ENCODE measurements at places on chromosomes 5 and 9. TPM values are rescaled to one million over a fixed set of nuclear protein-coding genes. Genes with fewer than 3 reads are reported as not detected.

ASS1 gene
- total RNA-seq, result 50.9 TPM

TMEM174 gene
- not detected for total RNA-seq

ACSL6 gene
- total RNA-seq, result 136 TPM

- DNase-seq, result no peak
Observed at GRCh38 chr9:105291422-105291859, 47.0 kb downstream of the SLC44A1 start.

DNA sequence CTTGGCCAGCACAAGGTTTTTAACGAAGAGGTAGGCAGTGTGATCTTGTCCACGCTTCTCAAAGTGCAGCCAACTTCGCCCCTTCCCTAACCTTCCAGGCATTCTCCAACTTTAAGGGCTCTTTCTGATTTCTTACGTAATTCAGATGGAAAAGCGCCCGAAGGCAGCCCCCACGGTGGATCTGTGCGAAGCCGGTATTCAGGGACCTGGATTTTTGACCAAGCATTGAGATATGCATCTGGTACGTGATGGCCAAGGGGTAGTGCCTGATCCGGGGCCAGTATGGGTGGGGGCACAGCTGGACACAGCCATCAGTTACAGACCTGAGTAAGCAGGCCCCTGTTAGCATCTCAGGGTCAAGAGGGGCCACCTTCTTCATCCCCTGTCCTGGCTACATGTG is 80.0 kb downstream of the AMBP start:
- DNase-seq, result no peak

DNA sequence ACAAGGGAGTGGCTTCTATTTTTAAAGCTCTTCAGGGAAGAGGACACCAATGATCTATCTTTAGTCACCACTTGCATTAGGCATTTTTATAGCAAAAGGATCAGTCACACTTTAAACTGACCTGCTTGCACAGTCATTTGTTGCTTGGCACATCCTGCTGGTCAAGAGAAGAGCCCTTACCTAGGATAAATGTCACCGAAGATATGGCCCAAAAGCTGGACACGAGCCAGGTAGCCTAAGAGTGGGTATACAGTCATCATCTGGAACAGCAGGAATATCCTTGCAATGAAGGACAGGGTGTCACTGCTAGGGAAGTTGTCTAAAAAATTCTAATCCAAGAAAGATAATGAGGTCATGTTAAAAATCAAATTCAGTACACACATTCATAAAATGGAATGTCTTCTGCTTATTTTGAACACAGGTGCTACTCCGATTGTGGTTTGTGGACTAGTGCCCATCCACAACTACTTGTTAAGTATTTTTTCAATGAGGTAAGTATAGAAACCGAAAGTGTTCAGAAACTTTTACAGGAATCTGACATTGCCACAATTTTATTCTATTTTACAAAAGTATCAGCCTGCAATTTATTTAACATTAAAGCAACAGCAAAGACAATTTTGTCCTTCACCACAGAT is 78.4 kb downstream of the SLC38A9 start:
- no peak for DNase-seq

DNA sequence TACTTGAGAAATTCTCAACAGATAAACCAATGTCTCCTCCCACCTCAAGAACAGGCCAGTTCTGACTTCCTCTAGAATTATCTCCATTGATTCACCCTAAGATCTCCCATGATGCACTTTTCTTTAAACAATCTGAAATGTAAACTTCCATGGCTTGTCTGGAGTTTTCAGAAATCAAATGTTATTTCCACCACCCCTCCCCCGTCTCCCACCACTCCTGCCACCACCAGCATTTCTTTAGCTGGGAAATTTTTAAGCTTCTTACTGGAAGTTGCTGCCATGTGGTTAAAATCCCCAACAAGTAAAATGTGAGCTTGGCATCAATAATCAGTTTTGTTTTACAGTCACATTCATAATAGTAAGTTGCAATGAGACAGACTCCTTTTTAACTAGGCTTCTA is 32.8 kb upstream of the BASP1 start:
- DNase-seq, result no peak

DNA sequence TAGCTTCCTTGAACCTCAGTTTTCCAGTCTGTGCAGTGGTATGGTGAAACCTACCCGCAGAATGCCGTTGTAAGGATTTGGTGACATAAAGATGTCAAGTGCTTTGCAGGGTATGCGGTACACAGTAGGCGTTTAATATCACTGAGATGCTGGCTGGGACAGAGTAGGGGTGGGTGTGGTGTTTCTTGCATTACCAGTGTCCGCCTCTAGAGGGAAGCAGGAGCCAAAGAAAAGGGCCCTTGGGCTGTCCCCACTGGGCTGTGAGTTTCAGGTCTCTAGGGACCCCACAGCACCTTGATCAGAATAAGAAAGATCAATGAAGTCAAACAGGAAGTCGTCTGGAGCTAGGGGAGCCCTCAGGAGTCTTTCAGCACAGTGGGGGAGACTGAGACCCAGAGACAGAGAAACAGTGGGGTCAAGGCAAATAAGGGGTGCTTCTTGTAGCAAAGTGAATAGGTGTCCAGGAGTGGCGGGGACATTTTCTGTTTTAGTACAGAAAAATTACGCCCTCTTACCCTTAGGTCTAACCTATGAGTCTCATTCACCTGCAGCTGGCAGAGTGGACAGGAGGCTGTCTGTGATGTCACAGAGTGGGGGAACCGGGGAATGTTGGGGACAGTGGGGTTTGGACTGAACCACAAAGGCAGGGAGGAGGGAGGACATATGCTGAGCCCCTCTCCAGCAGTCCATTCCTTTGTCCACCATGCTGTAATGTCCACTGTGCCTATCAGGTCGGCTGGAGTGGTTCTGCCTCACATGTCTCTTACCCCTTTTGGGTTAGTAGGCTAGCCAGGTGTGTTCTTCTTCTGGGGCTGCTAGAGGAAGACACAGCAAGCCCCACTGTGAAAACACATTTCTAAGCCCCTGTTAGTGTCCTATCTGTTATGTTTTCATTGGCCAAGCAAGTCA is 4.7 kb upstream of the TEX53 start:
- DNase-seq, result no peak

GRCh38 chr9:34501372-34501771 is 21.4 kb downstream of the ENHO start:
- no peak for DNase-seq

DNA sequence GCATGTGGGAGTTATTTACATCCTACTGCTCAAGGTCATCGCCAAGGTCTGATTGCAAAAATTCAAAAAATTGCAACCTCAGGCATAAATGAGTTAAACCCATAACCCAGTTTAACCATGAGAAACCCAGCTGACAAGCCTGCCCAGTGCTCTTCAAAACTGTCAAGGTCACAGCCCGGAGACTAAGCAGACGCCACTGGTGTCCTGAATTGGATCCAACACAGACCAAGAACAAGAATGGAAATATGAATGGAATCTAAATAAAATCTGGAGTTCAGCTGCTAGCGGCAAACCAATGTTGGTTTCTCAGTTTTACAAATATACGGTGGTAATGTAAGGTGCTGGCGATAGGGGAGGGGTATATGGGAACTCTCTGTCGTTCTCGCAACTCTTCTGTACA is 201.5 kb upstream of the MVB12B start:
- DNase-seq, result no peak

- no peak for DNase-seq
Observed at GRCh38 chr9:121368745-121369144, 1.3 kb downstream of the STOM start.

DNA sequence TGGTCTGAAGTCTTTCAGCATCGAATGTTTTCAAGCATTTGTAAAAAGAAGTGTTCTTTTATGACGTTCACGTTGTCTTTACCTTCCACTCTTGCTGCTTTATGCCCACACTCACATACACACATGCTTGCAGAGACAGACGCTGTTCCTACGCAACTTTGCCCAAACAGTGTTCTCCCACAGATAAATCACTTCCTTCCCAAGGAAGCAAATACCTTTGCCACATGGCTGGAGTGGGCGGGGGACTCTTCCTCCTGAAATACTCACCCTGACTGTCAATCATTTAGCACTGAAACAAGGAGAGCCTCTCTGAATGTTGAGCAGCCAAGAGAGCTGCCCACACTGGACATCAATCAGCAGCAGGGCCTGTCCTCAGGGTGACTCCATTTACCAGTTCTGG is 22.4 kb upstream of the ASTN2 start:
- no peak for DNase-seq

GRCh38 chr5:72692651-72693442 is 123.6 kb upstream of the TNPO1 start:
- no peak for DNase-seq

- no peak for DNase-seq
Observed at GRCh38 chr9:123823194-123823947, 106.6 kb downstream of the DENND1A start.

DNA sequence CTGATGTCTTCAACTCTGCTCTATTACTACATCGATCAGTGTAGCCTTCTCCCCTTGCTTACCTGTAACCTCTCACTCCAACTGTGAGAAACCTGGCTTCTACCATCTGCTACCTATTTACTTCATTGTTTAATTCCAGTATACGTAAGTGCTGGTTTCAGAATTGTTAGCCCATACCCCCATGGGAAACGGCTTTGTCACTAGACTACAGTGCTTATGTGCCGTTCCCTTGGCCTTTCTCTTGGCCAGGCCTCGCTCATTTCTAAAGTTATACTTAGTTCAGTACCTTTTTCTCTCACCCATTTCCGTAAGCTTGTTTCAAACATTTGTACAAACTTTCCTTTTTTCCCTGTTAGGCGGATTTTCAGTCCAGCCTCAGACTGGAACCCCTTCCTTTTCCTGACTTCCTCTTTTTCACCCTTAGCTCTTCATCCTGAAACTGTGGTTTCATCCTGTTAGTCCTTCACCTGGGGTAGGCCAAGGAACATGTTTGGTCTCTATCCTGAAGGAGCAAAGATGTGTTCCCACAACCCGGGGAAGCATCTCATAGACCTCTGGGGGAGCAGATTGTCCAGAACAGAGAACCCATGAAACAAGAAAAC is 21.7 kb downstream of the ALG2 start:
- DNase-seq, result no peak

GRCh38 chr5:158543539-158544387 is 556.0 kb downstream of the EBF1 start:
- no peak for DNase-seq

DNA sequence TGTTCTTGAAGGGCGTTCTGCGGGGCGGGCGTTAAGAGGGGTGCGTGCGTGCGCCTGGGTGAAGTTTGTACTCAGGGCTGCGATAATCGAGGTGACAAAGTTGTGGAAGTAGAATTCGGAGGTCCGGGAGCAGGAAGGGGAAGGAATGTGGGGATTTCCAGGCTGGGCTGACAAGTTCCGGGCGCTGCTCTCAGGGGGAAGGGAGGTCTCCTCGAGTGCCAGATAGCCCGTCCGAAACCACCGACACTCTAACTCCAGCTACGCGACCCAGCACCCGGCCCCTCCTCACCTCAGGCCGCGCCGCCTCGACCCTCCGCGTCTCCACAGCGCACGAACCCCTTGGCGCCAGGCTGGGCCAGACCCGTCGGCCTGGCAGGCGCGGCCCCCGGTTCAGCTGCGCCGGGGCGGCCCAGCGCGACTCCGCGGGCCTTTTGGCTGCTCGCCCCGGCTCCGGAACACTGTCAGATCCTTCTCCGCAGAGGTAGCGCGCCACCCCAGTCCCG is at the start of gene IL6ST:
Gene IL6ST, minus strand, starts transcription at position 469 of the 503 bp plus-strand sequence. CDS start 18,685 bp downstream, outside the sequence.
- no peak for DNase-seq

DNA sequence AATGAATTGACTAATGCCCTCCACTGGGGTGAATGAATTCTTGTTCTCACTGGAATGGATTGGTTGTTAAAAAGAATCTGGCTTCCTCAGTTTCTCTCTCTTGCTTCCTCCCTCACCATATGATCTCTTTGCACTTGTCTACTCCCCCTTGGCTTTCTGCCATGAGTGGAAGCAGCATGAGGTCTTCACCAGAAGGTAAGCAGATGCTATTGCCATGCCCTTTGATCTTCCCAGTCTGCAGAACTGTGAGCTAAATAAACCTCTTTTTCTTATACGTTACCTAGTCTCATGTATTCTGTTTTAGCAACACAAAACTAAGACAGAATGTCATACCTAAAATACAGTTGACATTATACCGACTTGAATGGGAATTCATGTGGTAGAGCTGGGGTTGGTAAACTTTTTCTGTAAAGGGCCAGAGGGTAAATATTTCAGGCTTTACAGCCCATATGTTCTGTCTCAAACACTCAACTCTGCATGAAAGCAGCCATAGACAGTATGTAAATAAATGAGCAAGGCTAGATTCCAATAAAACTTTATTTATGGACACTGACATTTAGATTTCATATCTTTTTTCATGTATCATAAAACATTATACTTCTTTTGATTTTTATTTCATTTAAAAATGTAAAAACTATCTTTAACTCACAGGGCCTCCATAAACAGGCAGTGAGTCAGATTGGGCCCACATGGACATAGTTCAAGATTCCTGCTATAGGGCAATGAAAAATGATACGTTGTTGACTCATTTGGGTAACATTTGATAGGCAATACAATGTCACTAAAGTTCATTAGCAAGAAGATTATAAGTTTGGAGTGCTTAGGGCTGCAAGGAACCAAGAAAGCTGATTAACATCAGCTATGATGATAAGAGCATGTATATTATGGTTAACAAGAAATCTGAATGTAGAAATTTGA is 79.4 kb upstream of the TLE4 start:
- no peak for DNase-seq

- DNase-seq, result no peak
Observed at GRCh38 chr5:24353016-24353415, 291.8 kb downstream of the CDH10 start.

GRCh38 chr9:130946766-130947617 is 7.9 kb upstream of the FIBCD1 start:
- DNase-seq, result no peak
